ENCODE measurements at places on chromosomes 6 and 20.
A peak's percentile ranks its signal among the peaks of the same experiment; 100 is the strongest.

DNA sequence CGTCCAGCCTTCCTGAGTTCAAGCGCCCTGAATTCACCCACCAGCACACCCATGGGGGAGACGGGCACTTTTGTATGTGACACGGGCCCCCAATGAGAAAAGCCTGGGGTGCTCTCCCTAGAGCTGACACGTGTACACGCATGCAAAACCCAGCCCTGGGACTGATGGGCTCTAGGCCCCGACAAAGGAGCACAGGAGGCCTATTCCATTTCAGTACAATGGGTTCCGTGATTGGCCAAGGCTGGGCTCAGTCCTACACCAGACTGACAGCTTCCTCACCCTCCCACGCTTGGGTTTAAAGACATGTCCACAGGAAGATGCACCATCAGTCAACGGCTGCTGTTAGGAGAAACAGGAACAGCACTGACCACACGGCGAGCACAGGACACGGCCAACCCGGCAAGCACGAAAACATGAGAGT, 8.8 kb downstream of the ZBTB46 start:
- no peaks in the 10 kb centered on the region for H3K4me1 ChIP-seq
- no peak overlapping the region for H3K27ac ChIP-seq

- H3K4me3 ChIP-seq = no peak overlapping the region
- peaks cover 2% of the 10 kb centered on the region for H3K36me3 ChIP-seq
- peak; percentile 85 for DNase-seq
- H3K27ac ChIP-seq = no peak overlapping the region
- peaks cover 18% of the 10 kb centered on the region for H3K4me1 ChIP-seq
Observed at GRCh38 chr6:154403788-154404187, 47.2 kb upstream of the IPCEF1 start.

DNA sequence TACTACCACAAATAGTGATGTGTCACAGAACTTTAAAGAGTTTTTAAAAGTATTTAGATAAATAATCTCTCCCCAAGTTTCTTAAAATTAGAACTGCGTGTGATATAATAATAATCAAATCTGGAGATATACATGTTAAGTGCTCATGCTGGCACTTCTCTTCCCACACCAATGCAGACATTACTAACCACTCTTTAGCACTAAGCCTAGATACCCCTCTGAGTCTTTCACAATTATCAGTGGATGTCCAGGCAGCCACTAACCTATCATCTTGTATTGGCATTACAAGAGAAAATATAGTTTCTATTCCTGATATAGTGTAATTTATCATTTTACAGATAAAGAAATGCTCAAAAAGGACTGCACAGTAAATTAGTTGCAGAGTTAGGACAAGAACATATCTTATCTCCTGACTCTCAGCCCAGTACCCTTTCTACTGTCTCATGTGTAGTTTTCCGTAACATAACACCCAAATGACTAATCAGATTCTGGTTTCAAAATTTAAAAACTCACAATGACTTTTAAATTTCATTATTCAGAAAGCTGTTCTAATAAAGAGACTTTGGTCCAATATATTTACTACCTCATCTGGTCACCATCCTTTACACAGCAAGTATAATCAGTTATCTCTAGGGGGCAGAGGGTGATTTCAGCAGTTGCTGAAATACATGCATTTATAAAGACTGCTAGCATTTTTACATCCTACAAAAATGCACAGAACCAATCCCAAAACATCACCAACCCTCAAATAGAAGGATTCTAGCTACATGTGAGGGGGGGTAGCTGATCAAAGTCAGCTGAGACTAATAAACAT, 215.5 kb upstream of the MCHR2 start:
- H3K36me3 ChIP-seq = no peaks in the 10 kb centered on the region
- no peaks in the 10 kb centered on the region for H3K4me1 ChIP-seq
- H3K27ac ChIP-seq = no peak overlapping the region
- no peak overlapping the region for H3K4me3 ChIP-seq

DNA sequence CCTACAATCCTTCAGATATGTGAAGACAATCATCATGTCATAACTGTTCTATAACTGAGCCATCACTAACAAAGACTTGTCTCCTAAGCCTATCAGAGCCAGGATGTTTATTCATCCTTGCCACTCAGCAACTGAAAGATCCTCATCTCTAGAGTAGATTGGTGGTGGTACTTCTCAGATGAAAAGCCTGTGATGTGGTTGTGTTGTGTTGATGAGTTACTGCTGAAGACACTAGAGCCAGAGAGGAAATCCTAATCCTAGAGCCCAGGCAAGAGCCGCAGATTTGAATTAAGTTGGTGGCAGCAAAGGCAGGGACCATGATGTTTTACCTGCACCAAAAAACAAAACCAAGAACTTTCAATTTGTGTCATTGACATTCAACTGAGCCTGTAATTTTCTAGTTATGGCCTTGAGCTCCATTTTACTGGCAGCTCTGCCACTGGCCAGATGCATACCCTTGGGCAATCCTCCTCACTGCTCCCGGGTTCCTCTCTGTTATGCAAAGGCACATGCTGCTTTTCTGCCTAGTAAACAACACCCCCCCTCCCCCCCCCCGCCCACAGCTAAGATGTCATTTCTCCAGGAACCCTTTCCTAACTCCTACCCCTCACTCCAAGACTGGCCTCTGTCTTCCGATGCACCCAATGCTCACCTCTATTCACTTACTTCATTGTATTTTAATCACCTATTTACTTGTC, 50.2 kb upstream of the REV3L start:
- no peaks in the 10 kb centered on the region for H3K27me3 ChIP-seq
- no peaks in the 10 kb centered on the region for H3K36me3 ChIP-seq
- H3K4me3 ChIP-seq = no peak overlapping the region

GRCh38 chr20:44296011-44296410, 15.0 kb downstream of the FITM2 start:
- H3K36me3 ChIP-seq = no peaks in the 10 kb centered on the region
- no peaks in the 10 kb centered on the region for H3K4me1 ChIP-seq
- DNase-seq = no peak
- no peak overlapping the region for H3K4me3 ChIP-seq
- H3K27ac ChIP-seq = no peak overlapping the region

DNA sequence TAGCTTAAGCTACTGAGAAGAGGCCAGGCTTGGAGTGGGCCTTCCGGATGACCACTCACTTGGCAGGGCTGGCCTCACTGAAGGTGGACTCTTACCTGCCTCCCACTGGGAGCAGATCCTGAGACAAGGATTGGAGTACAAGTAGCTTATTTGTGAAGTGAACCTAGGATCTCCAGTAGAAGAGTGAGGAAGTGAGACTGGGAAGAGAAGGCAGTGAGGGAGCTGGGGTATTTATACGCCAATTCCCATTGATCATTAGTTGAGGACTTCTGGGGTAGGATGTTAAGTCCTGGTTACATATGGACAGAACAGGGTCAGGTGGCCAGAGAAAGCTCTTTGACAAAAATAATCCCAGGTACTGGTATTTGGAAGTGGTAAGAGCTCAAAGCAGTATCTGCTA, 32.3 kb upstream of the RNF24 start:
- no peaks in the 10 kb centered on the region for H3K27me3 ChIP-seq
- no peak overlapping the region for H3K4me3 ChIP-seq
- no peak overlapping the region for H3K27ac ChIP-seq
- H3K4me1 ChIP-seq = peaks cover 10% of the 10 kb centered on the region
- DNase-seq = no peak

- no peak overlapping the region for H3K4me3 ChIP-seq
- H3K27me3 ChIP-seq = peaks cover 4% of the 10 kb centered on the region
- DNase-seq = no peak
- no peaks in the 10 kb centered on the region for H3K36me3 ChIP-seq
- H3K27ac ChIP-seq = no peak overlapping the region
Observed at GRCh38 chr20:63318391-63319163, 25.6 kb downstream of the COL20A1 start.

GRCh38 chr6:43980004-43980795, 147.1 kb downstream of the MRPL14 start:
- H3K27me3 ChIP-seq = no peaks in the 10 kb centered on the region
- no peak for DNase-seq
- no peak overlapping the region for H3K27ac ChIP-seq
- peaks cover 13% of the 10 kb centered on the region for H3K4me1 ChIP-seq

GRCh38 chr6:137762168-137763090, 104.6 kb upstream of the TNFAIP3 start:
- H3K36me3 ChIP-seq = no peaks in the 10 kb centered on the region
- H3K27me3 ChIP-seq = no peaks in the 10 kb centered on the region
- H3K4me1 ChIP-seq = no peaks in the 10 kb centered on the region
- DNase-seq = no peak
- H3K4me3 ChIP-seq = no peak overlapping the region
- no peak overlapping the region for H3K27ac ChIP-seq

- H3K4me3 ChIP-seq = no peak overlapping the region
- H3K36me3 ChIP-seq = no peaks in the 10 kb centered on the region
- no peak overlapping the region for H3K27ac ChIP-seq
- no peaks in the 10 kb centered on the region for H3K27me3 ChIP-seq
- H3K4me1 ChIP-seq = no peaks in the 10 kb centered on the region
Observed at GRCh38 chr6:89826029-89826528, 3.6 kb upstream of the CASP8AP2 start.
